Neural crest cell (in vitro differentiated cells): ENCODE measurements at places on chromosomes 5 and 9. TPM values are rescaled to one million over a fixed set of nuclear protein-coding genes. Genes with fewer than 3 reads are reported as not detected.

The MROH2B gene
- not detected in 2 replicates for total RNA-seq

The SIL1 gene
- 13.7 and 16.0 TPM in 2 replicates for total RNA-seq

The CCL28 gene
- total RNA-seq = not detected in 2 replicates

The TMC1 gene
- total RNA-seq = 0.33 and 0.36 TPM in 2 replicates

The SPTLC1 gene
- 50.2 and 51.8 TPM in 2 replicates for total RNA-seq

The ARL10 gene
- total RNA-seq = 37.2 and 40.0 TPM in 2 replicates

The VCAN gene
- total RNA-seq = 234 and 236 TPM in 2 replicates

The FAM78A gene
- total RNA-seq = 3.8 and 4.4 TPM in 2 replicates

The PCDHGB3 gene
- total RNA-seq = 0.51 and 0.71 TPM in 2 replicates

DNA sequence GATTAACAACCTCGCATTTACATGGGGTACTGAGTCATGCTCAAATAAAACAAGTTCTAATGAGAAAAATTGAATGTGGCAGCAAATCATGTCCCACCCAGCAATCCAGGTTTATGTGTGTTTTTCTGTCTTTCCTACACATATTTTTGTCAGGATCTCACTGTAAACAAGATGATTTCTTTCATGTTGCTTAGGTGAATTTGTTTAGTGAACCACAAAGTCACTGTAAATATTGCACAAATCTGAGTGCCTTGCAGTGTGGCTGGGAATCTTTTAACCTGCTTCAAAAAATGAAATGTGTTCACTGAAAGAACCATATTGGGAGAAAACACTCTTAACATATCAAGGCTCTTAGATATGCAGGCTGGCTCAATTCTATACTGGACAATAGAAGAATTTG is 23.1 kb upstream of the ZCCHC7 start:
- H3K4me3 ChIP-seq = no peak overlapping the region
- no peak overlapping the region for H3K27ac ChIP-seq
- no peak for DNase-seq
- H3K4me1 ChIP-seq = no peaks in the 10 kb centered on the region
- no peaks in the 10 kb centered on the region for H3K36me3 ChIP-seq

DNA sequence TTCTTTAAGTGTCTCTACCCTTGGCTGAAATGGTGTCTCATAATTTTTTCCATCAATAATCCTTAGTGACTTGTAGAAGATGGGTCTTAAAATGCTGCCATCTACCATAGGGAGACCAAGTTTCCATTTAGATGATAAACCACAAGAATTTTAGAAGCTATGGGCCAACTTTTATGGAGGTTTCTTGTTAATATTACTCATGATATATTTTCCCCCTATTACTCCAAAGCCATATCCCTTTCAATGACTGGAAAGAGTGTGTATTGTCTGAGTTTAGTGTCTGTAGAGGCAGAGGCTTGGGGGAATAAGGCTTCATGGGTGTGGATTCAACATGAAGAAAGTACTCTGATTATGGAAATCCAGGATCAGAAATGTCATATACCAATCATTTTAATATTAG is 507.3 kb upstream of the TNC start:
- DNase-seq = no peak
- no peak overlapping the region for H3K27ac ChIP-seq
- H3K27me3 ChIP-seq = peaks cover 66% of the 10 kb centered on the region
- no peak overlapping the region for H3K4me3 ChIP-seq
- no peaks in the 10 kb centered on the region for H3K36me3 ChIP-seq

DNA sequence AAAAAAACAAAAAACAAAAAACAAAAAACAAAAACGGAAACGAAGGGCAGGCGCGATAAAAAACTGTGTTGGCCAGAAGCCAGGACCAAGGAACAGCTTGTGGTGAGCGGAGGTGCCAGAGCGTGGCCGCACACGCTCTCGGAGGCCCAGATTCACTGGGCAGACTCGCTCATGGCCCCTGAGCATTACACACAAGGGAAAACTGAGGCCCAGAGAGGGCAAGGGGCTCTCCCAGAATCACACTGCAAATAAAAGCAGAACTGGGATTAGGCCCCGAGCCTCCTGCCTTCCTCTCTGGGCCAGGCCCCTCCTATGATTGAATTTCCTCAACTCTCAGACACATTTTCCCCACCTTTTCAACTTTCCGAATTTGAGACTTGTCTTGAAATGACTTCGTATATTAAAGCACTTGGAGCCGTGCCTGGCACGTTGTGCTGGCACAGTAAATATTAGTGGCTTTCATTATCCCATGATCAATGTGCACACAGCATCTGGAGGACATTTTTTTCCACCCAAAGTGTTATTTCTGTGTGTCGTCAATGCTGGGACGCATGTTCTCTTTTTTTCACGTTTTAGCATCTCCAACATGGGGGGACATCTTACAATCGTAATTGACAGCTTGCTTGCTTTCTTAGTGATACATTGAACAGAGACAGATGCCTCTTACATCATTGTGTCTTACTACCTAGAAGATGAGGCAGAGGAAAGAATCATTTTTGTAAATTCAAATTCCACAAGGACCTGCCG is 7.4 kb downstream of the FIBCD1 start:
- H3K4me1 ChIP-seq = peaks cover 11% of the 10 kb centered on the region
- peaks cover 39% of the 10 kb centered on the region for H3K27me3 ChIP-seq
- no peak overlapping the region for H3K4me3 ChIP-seq
- DNase-seq = no peak
- H3K27ac ChIP-seq = no peak overlapping the region

- no peaks in the 10 kb centered on the region for H3K4me1 ChIP-seq
- peaks cover 16% of the 10 kb centered on the region for H3K27me3 ChIP-seq
- H3K4me3 ChIP-seq = no peak overlapping the region
- H3K36me3 ChIP-seq = no peaks in the 10 kb centered on the region
These were observed 66.7 kb downstream of the PSD2 start for GRCh38 chr5:139862313-139862712.

DNA sequence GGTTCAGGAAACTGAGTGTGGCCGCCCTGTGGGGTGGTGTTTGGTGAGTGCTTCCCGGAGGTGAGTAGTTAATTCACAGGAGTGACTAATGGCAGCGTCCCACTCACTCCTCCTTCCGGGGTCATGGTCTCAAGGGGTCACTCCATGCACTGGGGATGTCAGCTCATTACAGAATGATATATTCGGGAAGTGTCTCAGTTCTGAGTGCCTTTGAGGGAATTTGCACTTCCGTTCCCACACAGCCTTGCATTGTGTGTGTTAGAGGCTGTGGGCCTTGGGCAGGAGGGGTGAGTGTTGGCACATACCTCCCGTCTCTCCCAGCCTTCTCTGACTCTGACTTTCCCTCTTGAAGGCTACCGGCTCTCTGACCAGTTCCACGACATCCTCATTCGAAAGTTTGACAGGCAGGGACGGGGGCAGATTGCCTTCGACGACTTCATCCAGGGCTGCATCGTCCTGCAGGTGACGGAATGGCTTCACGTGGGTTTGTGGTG is 10.5 kb upstream of the AHRR start:
- DNase-seq = no peak
- no peaks in the 10 kb centered on the region for H3K36me3 ChIP-seq
- peak overlapping the region; percentile 6 for H3K27ac ChIP-seq
- H3K4me3 ChIP-seq = no peak overlapping the region
- peaks cover 8% of the 10 kb centered on the region for H3K4me1 ChIP-seq

GRCh38 chr5:96260009-96260408 is 173.0 kb downstream of the PCSK1 start:
- no peak overlapping the region for H3K4me3 ChIP-seq
- no peaks in the 10 kb centered on the region for H3K27me3 ChIP-seq
- no peak overlapping the region for H3K27ac ChIP-seq

- H3K4me3 ChIP-seq = no peak overlapping the region
- no peak overlapping the region for H3K27ac ChIP-seq
- DNase-seq = no peak
- H3K27me3 ChIP-seq = no peaks in the 10 kb centered on the region
These were observed 174.5 kb upstream of the MAP3K1 start for GRCh38 chr5:56640763-56641406.

- H3K36me3 ChIP-seq = peaks cover 10% of the 10 kb centered on the region
- H3K27me3 ChIP-seq = no peaks in the 10 kb centered on the region
- no peaks in the 10 kb centered on the region for H3K4me1 ChIP-seq
- no peak overlapping the region for H3K27ac ChIP-seq
These were observed 26.7 kb downstream of the SRFBP1 start for GRCh38 chr5:121988488-121988887.

DNA sequence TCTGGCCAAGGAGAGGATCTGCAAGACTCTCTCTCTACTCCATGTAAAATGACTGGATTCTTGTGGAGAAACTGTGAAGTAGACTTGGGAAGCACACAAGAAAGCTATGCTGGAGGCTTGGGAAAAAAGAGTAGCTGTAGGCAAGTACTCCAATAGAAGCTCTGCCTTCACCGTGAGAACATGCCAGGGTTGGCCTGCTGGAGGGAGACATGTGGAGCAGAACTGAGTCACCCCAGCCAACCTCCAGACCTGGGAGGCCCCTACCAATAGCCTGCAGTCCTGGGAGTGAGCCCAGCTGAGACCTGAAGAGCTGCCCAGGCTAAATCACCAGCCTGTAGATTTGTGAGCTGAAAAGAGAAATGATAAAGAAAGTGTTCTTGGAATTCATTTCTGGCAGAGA is 66.6 kb downstream of the DEPDC1B start:
- peaks cover 60% of the 10 kb centered on the region for H3K36me3 ChIP-seq
- H3K4me3 ChIP-seq = no peak overlapping the region
- H3K27ac ChIP-seq = peak overlapping the region; percentile 16
